ENCODE measurements at places on chromosomes 7 and 10.

DNA sequence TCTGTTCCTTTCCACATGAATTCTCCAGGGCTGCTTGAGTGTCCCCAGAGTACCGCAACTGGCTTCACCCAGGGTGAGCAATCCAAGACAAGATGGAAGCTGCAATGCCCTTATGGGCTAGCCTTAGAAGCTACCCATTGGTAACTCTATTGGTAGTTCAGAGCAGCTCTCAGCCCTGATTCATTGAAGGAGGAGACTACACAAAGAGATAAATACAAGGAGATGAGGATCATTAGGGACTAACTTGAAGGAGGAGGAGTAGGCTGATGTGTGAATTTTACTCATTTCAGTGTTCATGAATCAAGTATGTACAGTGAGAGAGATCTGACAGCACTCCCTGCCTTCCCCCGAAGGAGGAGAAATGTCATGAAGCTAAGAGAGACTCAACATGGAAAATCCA lies 124.0 kb downstream of the REEP3 start:
- DNase-seq = no peak

DNA sequence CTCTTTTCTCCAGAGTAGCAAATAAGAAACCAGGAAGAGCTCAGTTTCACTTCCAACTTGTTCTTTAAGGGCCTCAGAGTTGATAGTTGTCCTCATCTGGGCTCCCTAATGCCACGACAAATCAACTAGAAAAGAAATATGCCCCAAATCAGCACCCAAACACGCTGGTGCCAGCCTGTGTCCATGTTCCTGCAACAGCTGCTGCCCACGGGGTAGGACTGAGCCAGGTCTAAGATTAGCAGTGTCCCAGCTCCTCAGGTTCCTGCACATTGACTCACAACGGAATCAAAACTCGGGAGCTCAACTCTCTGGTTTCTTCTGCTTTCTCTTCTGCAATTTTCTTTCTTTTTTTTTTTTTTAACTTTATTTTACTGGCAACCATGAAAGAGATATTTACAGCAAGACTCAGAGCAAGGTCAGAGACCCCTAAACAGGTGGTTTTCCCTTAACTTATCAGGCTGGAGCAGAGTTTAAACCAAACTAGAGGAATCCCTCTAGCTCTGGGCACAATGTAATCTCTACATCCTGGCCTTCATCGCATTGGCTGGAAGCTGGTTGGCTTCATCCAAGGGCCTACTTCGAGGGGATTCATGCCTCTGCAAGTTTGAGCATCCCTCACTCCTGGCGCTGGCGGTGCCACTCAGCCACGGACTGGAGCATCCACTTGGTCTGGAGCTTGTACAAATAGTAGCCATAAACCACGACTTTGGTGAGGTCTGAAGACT lies 126.1 kb downstream of the PFKFB3 start:
- no peak for DNase-seq

DNA sequence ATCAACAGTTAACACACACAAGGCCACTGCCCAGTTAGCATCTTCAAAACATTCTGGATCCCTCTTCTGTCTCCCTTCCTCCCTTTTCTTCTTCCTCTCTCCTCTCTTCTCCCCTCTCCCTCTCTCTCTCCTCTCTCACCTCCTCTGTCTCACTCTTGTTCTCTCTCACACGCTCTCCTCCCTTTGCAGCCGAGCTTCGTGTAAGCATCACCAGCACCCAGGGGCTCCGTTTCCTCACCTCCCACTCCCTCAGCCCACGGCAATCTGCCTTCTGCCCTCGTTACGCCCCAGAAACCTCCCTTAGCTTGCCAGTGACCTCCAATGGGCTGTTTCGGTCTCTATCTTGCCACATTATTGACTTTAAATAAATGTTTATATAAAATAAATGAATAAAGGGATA lies 147.4 kb downstream of the TEX36 start:
- no peak for DNase-seq

- DNase-seq = peak; percentile 33
These were observed 177.9 kb downstream of the TNS3 start for GRCh38 chr7:47404010-47404409.

- no peak for DNase-seq
These were observed 37.3 kb downstream of the ADAM12 start for GRCh38 chr10:126351021-126351420.

GRCh38 chr7:135976312-135977006 lies 700 bp downstream of the MTPN start:
- DNase-seq = no peak

DNA sequence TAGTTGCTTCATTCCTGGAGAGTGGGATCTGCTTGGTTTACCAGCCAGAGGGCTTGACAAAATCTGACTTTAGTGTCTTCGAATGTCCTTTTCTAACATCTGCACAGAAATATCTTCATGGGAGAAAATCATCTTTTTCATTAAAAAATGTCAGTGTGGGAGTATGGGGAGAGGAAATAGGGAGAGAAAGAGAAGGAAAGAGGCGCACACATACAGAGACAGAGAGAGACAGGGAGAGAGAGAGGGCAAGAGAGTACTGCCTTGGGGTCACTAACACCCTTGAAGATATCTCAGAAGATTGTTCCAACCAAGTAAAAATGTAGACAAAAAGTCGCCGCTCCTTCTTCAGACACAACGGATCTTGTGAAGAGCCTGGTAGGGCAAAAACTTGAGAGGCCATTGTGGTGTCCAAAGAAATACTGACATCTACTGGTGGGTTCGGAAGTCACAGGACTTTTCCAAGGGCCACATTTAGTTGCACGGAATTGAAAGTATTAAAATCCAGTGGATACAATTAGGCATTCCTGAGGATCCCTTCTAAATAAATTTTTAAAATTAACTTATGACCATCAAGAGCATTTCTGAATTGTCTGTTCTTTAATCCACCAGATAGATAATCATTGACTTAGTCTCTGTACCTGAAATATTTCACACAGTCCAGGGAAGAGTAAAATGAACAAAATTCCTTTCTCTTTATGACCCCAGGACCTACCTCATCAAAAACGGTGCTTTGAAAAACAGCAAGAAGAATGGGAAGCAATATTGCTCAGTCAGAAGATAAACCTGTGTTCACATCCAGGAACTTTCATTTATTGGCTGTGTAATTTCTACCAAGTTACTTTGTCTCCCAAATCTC lies 29.7 kb downstream of the VIM start:
- peak; percentile 71 for DNase-seq

DNA sequence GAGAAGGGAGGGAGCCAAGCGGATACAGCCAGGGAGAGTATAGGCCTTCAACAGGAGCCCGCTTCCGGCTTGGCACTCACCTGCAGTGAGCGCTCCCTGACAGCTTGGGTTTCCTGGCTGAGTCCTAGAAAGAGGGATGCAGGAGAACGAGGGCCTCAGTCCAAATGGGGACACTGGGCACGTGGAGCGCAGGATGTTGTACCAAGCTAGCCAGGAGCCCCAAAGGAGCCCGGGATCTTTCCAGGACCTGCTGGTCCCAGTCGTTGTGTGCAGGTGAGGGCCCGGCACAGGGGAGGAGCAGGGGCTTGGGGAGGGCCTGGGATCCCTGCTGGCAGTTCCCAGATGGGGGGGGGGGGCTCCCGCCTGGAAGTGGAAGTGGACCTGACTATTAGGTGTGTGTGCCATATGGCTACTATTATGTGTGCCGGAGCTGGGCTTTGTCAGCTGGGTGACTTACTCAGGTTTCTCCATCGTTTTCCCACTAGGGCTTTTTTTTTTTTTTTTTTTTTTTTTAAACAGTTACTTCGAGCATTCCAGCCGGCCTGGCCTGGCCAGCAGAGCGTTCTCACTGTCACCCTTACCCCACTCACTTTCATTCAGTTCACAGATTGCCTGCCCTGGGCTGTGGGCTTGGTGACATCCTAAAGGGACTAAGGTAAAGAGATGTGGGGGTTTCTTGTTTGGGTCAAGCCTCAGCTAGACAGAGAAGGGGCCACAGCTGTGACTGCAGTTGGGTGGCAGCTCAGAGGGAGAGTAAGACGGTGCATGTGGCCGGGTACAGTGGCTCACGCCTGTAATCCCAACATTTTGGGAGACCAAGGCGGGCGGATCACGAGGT lies 3.8 kb downstream of the AGAP3 start:
- DNase-seq = no peak

DNA sequence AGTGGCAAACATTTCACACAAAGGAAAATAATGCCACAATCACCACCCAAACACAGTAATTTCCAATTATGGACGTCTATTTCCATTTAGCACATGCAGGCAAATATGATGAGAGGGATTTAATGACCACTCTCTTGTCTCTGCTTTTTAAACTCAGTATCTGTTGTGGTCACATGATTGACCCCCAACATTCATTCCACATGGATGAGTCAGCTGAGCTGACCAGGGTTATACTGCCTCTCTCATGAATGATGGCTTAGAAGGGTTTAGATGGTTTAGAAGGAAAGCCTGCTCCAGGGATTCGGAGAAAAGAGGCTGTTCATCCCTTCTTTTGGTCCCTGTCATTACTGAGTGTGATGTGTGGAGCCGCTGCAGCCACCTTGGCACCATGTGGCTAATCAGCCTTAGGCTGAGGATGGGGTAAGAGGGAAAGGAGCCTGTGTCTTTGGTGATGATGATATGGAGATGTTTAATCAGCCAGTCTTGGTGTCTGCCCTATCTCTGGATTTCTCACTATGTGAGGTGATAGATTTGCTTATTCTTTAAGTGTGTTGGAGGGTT lies 38.2 kb upstream of the JAKMIP3 start:
- no peak for DNase-seq

DNA sequence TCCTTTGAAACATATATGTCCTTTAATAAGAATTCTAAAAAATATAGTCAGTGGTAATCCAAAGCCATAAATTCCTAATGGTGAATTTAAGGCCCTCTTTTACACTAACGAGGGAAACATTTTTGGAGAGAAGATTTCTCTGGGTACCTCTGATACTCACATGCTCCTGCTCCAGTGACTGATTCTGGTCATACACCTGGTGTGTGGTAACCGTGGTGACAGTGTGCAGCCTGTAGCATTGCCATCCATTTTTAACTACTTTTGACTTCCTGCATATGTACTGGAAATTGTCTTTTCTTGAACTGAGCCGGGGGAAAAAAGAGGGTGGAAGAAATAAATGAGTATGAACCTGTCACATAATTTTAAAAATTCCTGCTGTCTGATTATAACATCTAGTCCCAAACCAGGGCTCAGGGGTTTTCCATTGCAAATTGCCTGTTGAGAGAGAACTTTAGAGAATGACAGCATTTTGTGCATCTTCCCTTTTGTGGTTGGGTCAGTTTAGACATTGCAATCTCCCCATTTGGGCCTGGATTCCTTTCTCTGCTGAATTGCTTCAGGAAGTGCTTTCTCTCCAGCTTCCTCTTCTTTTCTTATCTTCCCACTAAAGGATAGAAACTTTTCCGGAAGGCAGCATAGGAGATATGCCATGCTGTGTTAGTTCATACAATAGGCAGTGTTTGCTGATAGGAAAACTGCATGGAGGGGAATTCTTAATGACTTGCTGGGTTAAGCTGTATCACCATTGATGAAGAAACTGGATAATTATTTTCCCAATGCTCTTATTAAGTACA lies 125.5 kb downstream of the GRM3 start:
- DNase-seq = no peak

DNA sequence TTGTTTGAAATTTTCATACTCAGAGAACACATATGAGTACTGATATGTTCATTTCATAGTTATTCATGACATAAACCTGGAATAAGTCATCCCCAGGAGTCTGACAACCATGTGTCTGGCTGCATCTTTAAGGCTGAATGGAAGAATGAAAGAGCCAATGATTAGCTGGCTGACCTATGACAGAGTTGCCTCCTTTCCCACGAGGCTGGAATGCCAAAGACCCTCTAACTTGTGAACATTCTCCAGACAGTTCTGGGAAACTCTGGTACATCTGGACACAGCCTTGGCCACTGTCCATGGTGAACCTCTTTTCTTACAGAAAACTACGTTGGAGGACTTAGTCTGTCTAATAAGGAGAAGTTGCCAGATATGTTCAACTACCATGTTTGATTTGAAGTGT lies 380.8 kb upstream of the MKI67 start:
- no peak for DNase-seq

GRCh38 chr7:1901431-1902210 lies 231.5 kb downstream of the ELFN1 start:
- no peak for DNase-seq

- DNase-seq = peak; percentile 19
These were observed 387.1 kb downstream of the INHBA start for GRCh38 chr7:41315764-41316163.

DNA sequence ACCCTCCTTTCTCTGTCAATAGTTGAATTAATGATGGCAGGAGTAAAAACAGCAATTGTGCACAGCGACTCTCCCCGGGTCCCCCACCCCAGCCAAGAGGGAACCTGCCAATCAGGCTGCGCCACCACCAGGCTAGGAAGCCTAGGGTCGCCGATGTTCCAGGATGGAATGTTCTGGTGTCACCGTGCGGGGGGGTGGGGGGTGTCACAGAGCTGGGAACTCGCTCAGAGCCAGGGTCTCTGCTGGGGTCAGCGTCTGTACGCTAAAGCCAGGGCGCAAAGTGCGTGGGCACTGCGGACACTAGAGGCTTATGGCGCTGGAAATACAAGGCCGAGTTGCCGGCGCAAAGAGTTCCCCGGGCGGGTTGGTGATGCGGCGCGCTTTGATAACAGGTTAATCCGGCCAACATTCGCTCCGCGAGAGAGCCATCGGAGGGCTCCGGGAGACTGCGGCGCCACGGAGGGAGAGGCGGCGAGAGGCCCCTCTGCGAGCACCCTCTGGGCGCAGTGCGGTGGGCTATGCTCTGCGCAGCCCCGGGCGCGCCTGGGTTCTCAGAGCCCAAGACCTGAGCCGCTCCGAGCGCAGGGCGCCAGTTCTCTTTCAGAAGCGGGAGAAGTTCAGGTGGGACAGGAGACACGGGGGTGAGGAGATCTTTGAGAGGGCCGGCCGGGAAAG lies 192.3 kb downstream of the EMX2 start:
- DNase-seq = no peak

All from NB4 (cell line).